ENCODE measurements at places on chromosomes 4 and X.
A peak's percentile ranks its signal among the peaks of the same experiment; 100 is the strongest.

GRCh38 chr4:56311299-56311975 is 75.9 kb downstream of the AASDH start:
- DNase-seq: no peak

- peak; percentile 12 for DNase-seq
These were observed at the start of gene TMSB15A for GRCh38 chrX:102515975-102516941. TSS of gene TMSB15A (minus strand) at chrX:102516739.

GRCh38 chr4:2332976-2333319 is 71.0 kb upstream of the MXD4 start:
- DNase-seq: no peak

- DNase-seq: no peak
These were observed 13.9 kb upstream of the CT47A1 start for GRCh38 chrX:120999413-120999812.

DNA sequence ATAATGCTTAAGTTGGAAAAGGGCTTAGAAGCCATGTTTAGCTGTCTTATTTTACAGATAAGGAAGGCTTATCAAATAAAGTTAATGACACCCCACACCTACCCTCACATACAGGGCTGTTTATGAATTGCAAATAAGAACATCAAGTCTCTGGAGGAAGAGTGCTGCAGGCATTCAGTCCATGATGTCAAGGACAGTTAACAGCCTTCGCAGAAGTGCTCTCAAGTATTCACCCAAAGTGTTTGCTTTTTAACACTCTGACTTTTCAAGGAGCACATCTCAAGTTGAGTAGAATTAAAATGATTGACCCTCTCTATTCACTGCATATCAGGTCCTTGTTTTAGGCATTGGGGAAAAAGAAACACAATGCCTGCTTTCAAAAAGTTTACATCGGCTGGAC is 328.7 kb downstream of the LDB2 start:
- no peak for DNase-seq

DNA sequence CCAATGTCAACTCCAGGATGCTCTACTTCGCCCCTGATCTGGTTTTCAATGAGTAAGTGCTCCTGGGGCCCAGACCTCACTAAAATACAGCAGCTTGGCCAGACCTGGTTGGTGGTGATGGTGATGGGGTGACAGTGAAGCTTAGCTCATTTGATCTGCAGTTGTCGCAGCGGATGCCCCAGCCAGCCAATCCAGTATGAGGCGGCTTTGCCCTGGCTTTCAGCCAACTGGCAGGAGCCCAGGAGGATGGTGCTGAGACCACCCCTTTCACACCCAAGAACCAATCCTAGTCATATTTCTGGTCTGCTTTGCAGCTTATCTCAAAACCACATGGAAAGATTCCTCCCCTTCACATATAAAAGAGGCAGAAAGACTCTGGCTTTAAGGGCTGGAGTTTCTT is 173.8 kb downstream of the AR start:
- DNase-seq: no peak

GRCh38 chr4:116632269-116632668 is 453.1 kb downstream of the TRAM1L1 start:
- DNase-seq: no peak

GRCh38 chr4:128600996-128601871 is 208.3 kb upstream of the JADE1 start:
- DNase-seq: peak; percentile 93

- no peak for DNase-seq
These were observed 64.1 kb downstream of the WWC2 start for GRCh38 chr4:183163135-183163534.

- DNase-seq: peak; percentile 64
These were observed 516.8 kb upstream of the SPANXN1 start for GRCh38 chrX:144730471-144730870.

DNA sequence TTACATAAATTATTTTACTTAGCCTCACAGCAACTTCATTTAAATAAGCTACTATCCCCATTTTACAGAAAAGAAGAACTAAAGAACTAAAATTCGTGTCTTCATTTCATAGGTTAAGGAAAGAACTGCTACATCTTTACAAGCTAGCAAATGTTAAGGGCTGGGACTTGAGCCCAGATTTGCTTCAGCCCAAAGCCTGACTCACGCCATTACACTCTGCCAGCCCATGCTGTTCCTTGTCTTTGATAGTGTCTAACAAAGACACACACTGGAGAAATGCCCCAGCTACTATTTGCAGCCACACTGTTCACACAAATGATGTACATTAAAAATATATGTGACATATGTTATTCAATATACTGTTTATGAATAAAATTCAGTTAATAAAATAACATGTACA is 29.0 kb upstream of the ERVMER34-1 start:
- peak; percentile 71 for DNase-seq

Measured in AG10803 (cell line).